NCI-H2171 (cell line): ENCODE measurements at places on chromosomes 1 and 21.

GRCh38 chr1:38152351-38153065 lies 105.9 kb upstream of the POU3F1 start:
- peak; percentile 23 for DNase-seq

DNA sequence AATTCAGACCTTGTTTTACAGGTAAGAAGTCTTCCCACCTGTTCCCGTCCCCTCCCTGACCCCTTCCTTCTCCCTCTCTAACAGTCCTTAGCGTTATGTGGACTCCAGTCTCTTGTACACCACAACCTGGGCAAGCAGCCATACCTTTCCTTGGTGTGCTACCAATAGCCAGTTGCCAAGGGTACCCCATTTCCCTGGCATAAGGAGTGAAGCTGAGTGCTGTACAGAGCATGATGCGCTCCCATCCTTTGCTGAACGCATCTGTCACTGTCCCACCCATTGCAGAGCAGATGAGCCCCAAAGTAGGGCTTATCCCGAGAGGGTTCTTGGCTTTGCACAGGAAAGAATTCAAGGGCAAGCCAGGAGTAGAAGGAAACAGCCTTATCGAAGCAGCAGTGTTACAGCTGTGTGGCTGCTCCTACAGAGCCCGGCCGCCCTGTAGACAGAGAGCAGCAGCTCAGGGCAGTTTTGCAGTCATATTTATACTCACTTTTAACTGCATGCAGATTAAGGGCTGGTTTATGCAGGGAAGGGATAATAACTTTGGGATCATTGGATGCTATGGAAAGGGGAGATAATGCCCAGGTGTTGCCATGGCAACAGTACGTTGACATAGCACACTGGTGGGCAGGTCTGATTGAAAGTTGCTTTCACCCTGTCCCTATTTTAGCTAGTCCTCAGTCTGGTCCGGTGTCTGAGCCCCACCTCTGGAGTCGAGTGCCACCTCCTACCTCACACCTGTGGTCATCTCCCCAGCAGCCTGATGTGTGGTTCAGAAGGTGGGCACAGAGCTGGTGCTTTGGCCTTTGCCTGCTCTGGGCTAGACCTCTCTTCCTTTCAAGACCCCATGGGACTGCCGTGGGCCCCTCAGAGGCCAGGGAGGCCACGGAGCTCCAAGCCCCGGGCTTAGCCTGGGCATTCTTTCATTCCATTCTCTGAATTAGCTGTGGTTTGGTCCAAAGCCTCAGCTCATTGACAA lies 5.1 kb downstream of the FHAD1 start:
- DNase-seq, result no peak

GRCh38 chr21:43873673-43874072 lies 8.7 kb downstream of the AGPAT3 start:
- DNase-seq, result no peak

GRCh38 chr1:71693581-71693980 lies 588.8 kb downstream of the NEGR1 start:
- no peak for DNase-seq

DNA sequence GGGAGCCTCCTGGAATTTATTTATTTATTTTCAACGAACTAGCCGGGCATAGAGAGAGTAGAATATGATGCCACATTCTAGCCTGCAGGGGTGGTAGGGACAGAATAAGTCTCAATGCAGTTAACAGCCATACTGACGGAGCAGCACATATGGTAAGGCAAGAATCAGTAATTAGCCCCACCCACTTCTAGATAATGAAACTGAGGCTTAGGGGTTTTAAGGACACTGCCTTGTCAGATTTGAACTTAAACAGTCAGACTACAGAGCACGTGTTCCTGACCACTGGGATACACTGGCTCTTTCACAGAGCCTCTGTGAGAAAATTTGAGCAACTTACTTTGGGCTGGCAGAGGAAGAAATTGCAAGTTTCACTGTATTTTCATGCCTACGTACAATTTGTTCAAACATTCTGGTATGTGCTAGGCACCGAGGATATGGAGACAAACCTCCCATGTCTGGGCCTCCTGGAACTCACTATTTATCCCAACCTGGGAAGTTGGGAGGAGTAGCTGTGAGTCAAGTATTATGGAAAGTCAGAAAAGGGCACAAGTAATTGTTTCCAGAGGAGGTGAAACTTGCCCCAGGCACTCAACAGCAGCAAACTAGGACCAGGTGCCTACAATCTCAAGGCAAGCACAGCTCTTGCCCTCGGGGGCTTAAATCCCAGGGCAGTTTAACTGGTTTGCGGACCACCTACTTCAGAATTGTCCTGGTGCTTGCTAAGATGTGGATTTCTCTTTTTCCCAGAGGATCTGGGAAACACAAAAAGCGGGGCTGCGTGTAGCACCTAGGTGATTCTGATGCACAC lies 1.6 kb upstream of the CLIC4 start:
- no peak for DNase-seq

DNA sequence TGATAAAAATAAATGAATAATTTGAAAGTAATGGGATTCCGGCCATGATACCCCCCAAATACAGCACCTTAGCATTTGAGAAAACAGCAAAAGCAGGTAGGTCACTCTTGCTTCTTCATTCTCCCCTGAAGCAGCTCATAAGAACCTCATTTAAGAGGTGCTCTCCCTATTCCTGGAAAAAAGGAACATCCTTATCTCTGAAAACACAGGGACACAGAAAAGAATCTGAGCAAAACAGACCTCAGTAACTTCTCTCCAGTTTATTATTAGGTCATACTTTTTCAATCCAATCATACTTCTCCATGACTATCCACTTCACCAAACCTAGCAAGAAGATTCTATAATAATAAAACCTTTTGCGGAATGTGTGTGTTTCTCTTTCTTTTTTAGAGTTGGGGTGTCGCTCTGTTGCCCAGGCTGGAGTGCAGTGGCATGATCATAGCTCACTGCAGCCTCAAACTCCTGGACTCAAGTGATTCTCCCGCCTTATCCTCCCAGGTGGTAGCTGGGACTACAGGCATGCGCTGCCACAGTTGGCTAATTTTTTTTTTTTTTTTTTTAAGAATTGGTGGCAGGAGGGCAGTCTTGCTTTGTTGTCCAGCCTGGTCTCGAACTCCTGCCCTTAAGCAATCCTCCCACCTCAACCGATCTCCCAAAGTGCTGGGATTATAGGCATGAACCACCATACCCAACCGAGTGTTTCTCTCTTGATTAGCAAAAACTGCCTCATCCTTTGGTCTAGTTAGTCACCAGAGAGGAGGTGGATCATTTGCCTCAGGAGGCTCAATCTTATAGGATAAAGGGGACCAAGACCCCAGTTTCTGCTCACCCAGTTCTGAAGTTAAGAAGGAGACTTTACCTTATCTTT lies 10.6 kb upstream of the TRIM33 start:
- DNase-seq, result no peak

DNA sequence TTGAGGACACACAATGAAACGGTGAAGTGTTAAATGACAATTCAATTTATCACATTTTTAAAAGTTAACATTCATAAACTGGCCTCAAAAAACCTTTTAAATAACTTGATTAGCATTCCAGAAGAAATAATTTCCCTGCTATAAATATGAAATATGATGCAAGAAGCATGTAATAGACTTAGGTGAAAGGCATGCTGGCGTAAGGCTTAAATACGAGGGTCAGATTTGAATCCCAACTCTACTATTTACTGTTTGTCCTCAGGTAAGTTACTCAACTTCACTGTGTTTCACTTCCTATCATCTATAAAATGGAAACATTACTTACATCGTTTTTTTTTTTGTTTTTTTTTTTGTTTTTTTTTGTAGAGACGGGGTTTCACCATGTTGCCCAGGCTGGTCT lies 40.8 kb downstream of the EPRS1 start:
- no peak for DNase-seq
